ENCODE measurements at places on chromosomes 5 and 9.

GRCh38 chr5:159854916-159855315 is 61.4 kb upstream of the ADRA1B start:
- no peak for DNase-seq

- DNase-seq, result no peak
Measured at GRCh38 chr5:116248432-116248831, 163.6 kb downstream of the COMMD10 start.

GRCh38 chr9:107465467-107466451 is 23.8 kb downstream of the KLF4 start:
- peak; percentile 78 for DNase-seq

GRCh38 chr5:316210-317085 is 5.1 kb upstream of the AHRR start:
- no peak for DNase-seq

- DNase-seq, result no peak
Measured at GRCh38 chr9:25864509-25864908, 186.3 kb upstream of the TUSC1 start.

- DNase-seq, result no peak
Measured at GRCh38 chr9:130041648-130042405, 1.2 kb downstream of the FNBP1 start.

GRCh38 chr9:353077-353476 is 138.4 kb downstream of the DOCK8 start:
- no peak for DNase-seq

DNA sequence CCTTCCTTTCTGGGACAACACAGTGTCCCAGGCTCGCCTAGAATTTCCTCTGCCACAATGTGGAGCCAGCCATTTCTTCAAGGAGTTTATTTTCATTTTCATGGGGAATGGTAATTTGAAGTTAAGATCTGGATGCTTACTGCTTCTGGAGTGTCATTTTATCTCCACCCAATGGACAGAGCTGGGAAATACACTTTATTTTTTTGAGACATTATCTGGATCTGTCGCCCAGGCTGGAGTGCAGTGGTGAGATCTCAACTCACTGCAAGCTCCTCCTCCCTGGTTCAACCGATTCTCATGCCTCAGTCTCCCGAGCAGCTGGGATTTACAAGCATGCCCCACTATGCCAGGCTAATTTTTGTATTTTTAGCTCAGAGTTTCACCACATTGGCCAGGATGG is 12.7 kb upstream of the THG1L start:
- DNase-seq, result peak; percentile 49

DNA sequence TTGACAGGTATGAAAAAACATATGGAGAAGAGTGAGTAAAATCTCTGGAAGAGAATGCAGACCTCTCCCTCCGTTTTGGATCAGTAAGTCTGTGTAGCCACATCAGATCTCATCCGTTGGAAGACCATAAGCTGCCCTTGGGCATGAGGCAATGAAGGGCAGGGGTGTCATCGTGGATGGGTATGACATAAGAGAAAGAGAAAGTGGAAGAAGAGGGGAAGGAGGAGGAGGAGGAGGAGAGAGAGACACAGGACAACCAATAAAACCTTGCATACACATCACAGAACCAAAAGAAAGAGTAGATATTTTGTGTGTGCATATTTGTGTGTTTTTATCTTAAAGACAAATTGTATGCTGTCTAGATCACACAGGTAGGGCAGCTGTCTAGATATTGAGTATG is 50.7 kb downstream of the PRRC1 start:
- peak; percentile 51 for DNase-seq

DNA sequence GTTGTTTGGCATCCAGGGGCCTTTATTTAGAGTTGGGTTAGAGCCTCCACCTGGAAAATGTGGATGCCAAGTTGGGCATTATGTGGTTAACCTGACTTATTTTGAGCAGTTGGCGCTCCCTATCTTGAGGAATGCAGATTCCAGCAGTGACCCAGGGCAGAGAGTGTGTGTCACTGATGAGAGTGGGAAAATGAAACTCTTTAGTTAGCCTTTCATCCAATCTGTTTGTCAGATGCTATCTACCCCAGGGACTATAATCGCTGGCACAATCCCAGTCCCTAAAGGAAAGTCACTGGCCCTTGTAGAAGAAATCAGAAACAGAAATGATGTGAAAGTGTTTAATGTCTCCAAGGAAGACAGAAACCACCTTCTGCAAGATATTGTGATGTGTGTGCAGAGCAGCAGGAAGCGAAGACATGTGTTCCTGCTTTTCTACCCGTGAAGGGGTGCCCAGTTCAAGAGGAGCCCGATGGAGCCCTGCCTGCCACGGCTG is 10.2 kb upstream of the STING1 start:
- no peak for DNase-seq

- no peak for DNase-seq
Measured at GRCh38 chr9:119003882-119004617, 365.2 kb downstream of the BRINP1 start.

GRCh38 chr5:21783074-21783679 is 1070.0 kb downstream of the CDH12 start:
- no peak for DNase-seq

DNA sequence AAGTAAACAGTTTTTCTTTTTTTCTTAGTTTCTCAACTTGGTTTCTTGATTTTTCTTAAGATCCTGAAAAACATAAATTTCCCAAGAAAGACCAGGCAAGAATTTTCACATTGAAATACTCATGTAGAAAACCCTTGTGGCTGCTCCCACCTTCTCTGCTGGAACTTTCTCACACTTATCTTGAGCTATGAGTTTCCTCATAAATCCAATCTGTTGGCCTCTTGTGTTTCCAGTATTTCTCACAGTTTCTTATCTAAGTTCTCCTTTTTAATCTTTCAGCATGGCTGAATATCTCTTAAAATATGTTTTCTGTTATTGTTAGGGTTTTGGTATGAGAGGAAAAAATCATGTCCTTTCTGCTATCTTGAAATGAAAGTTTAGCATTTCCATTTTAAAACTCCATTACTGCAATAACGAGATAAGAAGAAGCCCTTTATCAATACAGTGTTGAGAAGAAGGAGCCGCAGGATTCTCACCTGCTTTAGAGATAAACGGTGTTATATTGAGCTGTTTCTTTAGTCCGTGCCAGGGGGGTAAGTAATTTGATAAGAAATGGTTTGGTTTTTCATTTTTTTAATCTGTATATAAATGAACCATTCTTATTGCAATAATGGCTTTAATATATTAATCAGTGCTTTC is 89.3 kb downstream of the ALDH1A1 start:
- DNase-seq, result no peak

- peak; percentile 40 for DNase-seq
Measured at GRCh38 chr5:169719360-169720314, 82.6 kb downstream of the DOCK2 start.

- DNase-seq, result peak; percentile 66
Measured at GRCh38 chr5:115180165-115180709, 10.5 kb upstream of the TRIM36 start.

DNA sequence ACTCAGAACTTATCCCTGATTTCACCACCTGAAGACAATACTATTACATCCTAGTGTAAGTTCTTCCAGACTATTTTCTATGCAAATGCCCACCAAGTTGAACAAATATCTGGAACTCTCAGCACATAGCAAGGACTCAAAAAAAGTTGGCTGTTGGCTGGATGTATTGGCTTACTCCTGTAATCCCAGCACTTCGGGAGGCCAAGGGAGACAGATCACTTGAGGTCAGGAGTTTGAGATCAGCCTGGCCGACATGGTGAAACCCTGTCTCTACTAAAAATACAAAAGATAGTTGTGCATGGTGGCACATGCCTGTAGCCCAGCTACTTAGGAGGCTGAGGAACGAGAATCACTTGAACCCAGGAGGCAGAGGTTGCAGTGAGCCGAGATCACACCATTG is 15.0 kb upstream of the VPS13A start:
- DNase-seq, result no peak

DNA sequence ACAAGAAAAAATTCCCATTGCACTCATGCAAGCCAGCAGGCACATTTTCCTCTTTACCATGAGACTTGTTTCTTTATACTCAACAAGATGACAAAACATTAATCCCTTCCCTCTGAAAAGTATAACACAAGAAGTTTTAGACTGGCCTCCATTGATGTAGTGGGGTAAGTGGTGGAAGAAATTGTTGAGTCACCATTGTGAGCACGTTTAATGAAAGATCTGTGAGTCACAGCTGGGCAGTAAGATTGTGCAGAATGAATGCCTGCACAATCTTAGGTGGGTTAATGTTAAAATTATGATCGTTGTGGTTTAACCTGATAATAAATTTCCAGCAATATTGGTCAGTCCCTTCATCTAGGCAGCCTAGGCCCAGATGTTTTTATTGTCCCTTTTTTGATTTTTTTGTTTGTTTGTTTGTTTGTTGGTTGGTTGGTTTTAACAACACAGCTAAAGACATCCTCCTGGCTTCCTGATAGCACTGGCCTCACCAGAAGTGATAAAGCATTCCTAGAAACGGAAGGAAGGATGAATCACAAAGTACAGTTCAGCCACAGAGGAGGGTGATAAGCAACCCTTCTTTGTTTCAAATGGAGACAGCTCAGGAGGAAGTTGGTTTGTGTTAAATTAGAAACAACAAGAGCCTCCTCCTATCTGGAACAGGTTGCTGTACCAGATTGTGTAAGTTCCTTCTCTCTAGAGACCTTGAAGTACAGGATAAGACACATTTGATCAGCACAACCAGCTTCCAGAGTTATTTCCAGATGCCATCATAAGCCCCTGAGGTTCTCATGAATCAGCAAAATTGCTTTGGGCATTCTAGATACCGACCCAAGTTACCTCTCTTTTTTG is 40.3 kb downstream of the SLC24A2 start:
- DNase-seq, result no peak

DNA sequence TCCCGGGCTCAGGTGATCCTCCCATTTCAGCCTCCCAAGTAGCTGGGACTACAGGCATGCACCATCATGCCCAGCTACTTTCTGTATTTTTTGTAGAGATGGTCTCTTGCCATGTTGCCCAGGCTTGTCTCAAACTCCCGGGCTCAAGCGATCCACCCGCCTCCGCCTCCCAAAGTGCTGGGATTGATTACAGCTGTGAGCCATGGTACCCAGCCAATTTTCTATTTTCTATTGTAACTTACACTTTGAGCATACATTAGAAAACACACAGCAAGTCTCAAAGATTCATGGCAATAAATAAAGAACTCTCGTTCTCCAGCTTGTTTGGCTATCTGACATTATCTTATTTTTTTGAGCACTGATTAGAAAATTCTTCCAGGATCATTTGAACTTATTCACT is 228.7 kb downstream of the ADAMTS6 start:
- DNase-seq, result no peak

- no peak for DNase-seq
Measured at GRCh38 chr5:119808474-119808873, 179.1 kb downstream of the FAM170A start.

GRCh38 chr5:173859408-173860159 is 28.6 kb upstream of the CPEB4 start:
- DNase-seq, result no peak

DNA sequence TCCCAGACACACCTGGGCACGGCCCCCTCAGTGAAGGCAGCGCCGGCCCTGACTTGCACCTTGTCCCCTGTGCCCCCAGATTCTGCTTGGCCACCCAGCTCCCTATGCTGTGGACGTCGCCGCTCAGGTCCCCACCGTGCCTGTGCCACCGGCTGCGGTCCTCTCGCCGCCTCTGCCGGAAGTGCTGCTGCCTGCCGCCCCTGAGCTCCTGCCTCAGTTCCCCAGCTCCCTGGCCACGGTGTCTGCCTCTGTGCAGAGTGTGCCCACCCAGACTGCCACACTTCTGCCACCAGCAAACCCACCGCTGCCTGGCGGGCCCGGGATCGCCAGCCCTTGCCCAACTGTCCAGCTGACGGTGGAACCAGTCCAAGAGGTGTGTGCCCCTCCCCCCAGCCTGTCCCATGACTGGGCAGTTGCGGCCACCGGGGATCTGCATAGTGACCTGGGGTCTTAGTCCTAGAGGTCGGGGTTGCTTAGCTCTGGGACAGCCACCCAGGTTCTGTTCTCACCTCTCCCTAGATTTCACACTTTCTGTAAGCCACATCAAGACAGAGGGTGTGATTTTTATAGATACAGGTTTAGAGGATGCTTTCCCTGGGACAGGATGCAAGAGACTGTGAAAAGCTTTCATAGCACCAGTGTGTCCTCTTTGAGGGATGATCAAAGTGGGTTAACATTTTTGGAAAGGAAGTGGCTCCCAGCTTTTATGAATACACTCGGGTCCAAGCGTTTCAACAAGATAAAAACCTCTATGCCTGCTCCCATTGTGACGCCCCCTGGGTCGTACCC is 78.0 kb downstream of the WNK2 start:
- peak; percentile 23 for DNase-seq

- DNase-seq, result no peak
Measured at GRCh38 chr5:34976347-34976746, 47.0 kb downstream of the DNAJC21 start.

DNA sequence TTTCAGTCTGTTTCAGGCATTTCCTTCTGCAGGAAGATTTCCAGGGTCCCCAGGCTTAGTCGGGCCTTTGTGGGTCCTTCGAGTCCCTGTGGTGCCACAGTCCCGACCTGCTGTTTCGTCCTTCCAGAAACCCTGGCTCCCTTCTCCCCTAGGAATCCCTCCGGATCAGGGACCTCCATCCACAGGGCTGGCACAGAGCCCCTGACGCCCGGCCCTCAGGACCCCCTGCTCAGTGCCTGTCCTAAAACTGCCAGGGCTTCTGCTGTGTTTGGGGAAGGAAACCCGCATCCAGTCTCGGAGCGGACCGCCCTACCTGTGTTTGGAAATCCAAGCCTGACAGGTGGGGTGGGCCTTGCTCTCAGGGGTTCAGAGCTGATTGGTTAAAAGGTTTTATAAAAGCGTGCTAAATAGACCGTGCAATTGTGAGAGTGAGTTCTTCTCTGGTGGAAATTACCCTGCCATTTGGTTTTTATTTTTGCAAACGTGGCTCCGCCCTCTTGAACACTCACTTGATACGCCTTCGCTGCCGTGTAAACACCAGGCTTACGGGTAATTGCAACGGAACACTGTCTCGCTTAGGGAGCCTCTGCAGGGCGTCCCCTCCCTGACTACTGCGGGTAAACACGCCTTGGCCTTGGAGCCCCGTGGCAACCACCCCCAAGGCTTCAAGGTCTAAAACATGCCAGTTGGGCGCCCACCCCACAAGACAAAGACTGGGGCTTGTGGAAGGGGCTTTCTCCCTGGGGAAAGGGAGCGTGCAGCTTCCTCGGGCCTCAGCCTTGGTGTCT is 121.2 kb downstream of the PHF2 start:
- DNase-seq, result no peak

DNA sequence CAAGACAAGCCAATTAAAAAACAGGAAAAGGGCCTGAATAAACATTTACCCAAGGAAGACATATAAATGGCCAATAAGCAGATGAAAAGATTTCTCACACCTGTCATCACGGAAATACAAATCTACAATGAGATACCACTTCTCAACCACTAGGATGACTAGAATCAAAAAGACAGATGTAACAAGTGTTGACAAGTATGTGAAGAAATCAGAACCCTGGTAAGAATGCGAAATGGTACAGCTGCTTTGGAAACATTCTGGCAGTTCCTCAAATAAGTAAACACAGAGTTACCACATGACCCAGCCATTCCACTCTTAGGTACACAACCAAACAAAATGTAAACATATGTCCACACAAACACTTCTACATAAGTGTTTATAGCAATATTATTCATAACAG is 32.5 kb downstream of the LEAP2 start:
- no peak for DNase-seq

GRCh38 chr5:158463938-158464337 is 605.0 kb upstream of the CLINT1 start:
- no peak for DNase-seq

GRCh38 chr5:179913461-179913860 is 5.8 kb upstream of the TBC1D9B start:
- DNase-seq, result no peak
